Astrocyte of the cerebellum (primary cell): ENCODE measurements at places on chromosomes 7 and 10.
A peak's percentile ranks its signal among the peaks of the same experiment; 100 is the strongest.

DNA sequence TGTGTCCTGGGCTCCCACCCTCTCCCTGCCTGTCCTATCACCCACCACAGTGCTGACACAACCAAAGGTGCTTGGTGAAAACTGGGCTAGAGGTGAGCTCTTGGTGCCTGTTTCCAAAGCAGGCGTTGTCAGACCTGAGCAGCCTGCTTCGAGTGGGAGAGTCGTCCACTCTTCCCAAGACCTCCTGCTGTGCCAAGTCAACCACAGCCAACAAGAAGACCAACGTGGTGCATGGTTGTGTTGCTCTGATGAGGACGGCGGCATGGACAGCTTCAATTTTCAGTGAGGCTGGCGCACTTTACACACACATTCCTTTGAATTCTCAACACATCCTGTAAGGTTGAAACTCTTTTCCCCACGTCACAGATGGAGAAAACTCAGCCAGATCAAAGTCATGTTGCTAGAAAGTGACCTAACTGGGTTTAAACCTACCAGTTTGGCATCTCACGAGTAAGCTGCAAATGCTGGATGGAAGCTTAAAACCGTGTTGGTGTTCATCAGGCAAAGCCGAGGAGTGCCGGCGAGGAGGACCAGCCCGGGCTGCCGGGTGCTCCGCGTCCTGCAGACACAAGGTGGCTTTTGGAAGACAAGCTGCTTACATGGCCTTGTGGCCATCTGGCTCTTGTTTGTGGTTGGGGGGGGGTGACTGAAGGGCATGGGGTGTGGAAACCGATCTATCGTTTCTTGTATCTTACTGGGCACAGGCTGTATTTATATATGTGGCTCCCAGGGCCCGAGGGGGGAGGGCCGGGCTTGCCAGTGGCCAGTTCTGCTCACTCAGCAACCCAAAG is 39.3 kb downstream of the INSIG1 start:
- no peak for DNase-seq

DNA sequence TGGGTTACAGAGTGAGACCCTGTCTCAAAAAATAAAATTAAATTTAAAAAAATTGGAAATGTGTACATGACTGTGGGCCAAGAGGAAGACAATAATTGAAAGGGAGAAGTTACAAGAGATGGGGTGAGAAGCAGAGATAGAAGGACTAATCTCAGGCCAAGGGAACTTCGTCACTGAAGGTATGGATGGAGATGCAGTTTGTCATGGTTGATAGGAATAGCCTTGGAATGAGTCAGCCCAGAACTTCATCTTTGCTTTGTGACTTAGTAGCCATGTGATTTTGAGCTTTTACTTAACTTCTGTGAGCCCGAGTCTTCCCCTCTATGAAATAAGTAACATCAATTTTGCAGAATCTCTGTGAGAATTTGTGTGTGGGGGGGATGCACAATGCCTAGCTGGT is 6.5 kb upstream of the PODXL start:
- DNase-seq: no peak

DNA sequence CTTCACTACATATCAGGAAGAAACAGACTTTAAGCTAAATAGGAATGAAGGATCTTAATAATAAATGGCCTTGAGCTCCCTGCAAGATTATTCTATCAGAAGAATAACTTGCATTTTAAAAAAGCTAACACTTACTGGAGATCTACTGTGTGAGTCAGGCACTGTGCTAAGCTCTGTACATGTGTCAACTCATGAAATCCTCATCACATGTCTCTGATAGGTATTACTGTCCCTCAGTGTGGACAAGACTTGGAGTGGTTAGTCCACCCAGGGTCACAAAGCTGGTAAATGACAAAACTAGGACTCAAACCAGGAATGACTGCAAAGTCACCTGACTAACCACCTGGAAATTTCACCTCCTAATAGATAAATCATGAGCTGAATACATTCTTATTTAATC is 57.1 kb upstream of the KCTD7 start:
- no peak for DNase-seq

GRCh38 chr10:57785068-57785467 is 482.6 kb downstream of the IPMK start:
- no peak for DNase-seq

GRCh38 chr7:143426479-143427142 is 16.6 kb upstream of the TAS2R60 start:
- DNase-seq: no peak

DNA sequence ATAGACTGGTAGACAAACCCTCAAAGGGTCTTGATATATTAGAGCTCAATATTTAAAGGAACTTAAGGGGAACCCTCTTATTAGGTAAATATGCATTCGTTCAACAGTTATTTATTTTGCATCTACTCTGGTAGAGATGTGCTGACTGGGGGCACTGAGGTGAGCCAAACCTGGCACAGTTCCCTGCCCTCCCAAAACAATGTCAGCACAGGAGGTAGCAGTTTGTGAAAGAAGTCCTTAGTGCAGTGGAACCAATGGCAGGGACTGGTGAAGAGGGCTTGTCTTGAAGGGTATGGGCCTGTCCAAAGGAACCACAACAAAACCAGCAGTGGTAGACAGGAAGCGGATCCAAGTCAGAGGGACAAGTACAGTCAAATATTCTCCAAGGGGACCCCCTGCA is 32.6 kb upstream of the GPAM start:
- DNase-seq: no peak

- no peak for DNase-seq
Measured at GRCh38 chr7:129769400-129769774, 157.9 kb downstream of the NRF1 start.

- no peak for DNase-seq
Measured at GRCh38 chr7:37642028-37642540, 41.5 kb upstream of the GPR141 start.

GRCh38 chr7:91691865-91692264 is 188.6 kb downstream of the MTERF1 start:
- DNase-seq: no peak

DNA sequence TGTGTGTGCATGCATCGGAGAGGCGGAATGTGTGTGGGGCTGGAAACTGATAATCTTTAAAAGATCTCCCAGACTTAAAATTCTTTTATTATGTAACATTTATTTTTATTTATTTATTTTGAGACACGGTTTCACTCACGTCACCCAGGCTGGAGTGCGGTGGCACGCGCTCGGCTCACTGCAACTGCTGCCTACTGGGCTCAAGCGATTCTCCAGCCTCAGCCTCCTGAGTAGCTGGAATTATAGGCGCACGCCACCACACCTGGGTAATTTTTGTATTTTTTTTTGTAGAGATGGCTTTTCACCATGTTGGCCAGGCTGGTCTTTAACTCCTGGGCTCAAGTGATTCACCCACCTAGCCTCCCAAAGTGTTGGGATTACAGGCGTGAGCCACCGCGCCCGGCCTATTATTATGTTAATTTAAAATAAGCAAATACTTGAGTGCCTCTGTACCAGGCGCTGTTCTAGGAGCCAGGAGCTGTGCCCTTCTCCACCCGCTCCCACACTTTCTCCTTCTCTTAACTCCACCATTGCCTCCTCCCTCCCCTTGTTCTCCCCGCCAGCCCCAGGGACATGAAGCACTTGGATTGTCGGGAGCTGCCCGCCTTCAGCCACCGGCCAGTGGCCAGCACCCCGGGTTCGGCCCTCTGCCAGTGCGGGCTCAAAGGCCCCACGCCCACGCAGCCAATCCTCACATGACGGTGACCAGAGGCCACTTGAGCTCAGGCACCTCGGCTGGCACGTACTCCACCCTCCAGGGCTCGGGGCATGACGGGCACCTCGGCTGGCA is 163.6 kb downstream of the DNAJB6 start:
- DNase-seq: no peak

- DNase-seq: no peak
Measured at GRCh38 chr7:23200331-23200730, 18.5 kb downstream of the NUP42 start.

DNA sequence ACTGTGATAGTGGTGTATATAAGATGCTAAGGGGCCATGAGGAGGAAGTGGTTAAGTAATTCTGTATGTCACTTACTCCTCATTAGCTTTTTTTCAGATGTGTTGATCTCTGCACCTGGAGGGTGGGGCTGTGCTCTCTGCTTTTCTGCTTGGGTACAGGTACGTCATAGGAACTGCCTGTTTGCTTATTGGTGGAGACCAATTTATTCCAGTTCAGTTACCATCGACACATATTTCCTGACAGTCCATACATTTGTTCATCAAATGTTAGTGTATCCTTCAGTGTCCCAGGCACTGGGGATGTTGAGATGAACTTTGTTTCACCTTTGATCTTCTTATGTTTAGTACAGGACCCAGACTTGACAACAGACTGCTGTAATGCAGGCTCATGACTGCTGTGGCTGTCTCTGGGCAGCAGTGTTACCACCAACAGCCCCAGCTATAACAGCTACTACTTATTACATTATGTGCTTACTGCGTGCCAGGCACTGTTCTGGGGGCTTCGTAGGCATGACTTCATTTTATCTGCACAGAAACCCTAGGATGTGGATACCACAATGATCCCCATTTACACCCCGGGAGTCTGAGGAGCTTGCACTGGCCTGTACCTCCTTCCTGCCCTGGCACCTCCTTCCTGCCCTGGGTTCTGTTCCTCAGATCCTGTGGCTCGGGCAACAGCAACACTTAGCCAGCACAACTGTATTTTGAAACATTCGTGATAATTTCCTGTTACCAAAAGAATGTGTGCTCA is 87.4 kb downstream of the BUB3 start:
- no peak for DNase-seq

DNA sequence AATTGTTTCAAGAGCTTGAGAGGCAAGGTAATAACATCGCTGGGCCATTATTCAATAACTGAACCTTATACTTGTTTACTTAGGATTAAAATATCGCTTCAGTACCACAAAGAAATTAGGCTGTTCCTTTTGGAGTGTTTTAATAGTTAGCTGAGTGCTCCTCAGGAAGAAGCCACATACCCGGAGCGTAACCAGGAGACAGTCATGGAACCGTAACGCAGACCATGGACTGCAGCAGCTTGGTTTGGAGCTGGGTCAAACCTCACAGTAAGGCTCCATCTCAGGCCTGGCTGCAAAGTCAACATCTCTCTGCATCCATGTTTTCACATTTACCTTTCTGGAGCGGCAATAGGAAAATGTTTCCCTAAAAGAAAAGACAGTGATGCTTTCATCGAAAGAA is 599.0 kb downstream of the TNS3 start:
- peak; percentile 54 for DNase-seq

DNA sequence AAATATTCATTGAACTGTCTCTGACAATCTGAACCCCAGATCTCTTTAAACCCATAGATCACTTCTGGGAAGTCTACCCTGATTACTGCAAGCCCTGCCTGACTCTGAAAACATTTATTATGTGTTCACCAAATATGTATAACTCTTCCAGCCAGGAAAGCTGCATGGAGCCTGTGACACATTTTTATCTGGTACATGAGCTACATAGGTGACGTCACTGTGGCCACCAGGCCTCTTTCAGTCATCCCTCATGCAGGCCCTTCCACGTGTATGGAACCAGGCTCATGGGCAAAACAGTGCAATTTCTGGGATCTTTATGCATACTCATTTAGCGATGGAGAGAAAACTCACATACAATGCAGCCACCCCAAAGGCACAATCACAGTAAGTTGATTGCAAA is 133.9 kb upstream of the NUPR2 start:
- no peak for DNase-seq

- no peak for DNase-seq
Measured at GRCh38 chr10:132653721-132654120, 116.1 kb downstream of the INPP5A start.

DNA sequence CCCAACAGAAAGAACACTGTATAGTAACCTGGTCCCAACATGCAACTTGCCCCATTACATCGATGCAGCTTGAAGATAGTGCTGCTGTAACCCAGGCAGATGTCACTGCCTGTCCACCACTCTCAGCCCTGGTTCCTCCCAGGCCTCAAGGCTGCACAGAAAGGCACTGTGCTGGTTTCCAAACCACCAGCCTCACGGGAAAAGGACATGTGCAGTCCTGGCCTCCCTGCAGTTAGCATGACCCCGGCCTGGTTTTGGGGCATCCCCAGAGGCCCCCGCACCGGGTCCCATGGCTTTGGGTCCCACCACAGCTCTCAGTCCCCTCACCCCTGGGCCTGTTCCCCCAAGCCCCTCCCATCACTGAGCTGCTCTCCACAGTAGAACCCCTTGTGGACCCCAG is 214.5 kb downstream of the TNS3 start:
- no peak for DNase-seq

DNA sequence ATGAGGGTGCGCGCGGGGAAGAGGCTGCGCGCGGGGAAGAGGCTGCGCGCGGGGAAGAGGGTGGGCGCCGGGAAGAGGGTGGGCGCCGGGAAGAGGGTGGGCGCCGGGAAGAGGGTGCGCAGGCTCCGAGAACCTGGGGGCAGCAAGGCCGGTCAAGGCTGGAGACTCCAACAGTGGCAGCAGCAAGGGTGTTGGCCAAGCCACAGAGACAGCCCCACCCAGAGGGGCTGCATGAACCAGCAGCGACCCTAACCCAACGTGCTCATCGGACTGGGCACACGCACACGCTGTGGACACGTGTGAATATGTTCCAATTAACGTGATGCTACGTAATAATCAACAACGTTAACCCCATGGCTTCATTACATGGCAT is 48.8 kb downstream of the DIP2C start:
- DNase-seq: no peak

DNA sequence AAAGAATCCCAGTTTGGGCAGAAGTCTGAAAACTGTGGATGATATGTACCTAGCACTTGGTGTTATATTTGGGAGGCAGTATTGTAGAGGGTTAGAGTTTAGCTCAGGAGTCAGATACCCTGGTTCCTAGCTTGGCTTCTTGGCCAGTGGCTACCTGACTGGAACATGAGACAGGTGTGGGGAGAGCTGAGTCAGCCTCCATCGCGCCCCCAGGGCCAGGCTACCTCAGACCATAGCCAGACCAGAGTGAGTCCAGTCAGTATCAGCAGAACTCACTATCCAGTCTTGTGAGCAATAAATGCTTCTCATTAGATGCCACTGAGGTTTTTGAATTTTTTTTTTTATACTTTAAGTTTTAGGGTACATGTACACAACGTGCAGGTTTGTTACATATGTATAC is 26.0 kb downstream of the CYP3A5 start:
- no peak for DNase-seq

DNA sequence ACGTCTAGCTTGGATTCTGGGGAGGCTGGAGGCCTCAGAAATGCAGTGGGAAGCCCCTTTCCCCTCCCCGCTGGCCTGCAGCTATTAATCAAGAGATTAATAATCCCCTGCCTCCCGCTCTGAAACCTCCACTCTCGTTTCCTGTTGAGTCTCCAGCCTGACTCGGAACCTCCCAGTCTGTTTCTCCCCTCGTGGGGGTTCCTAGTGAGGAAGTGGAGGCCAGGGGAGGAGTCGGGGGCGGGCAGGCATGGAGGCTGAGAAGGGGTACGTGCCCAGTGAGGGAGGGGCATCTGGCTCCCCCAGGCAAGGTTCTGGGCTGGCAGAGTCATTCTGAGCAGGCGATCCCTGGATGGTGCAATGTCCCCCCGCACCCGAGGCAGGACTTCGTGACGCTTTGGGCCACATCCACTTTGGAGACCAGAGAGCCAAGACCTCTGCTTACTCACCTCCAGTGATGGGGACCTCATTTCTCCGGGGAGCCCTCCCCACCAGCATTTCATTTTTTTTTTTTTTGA is 73.6 kb downstream of the COL26A1 start:
- DNase-seq: no peak
